OCI-LY7 (cell line): ENCODE measurements at places on chromosomes 1 and 21.

DNA sequence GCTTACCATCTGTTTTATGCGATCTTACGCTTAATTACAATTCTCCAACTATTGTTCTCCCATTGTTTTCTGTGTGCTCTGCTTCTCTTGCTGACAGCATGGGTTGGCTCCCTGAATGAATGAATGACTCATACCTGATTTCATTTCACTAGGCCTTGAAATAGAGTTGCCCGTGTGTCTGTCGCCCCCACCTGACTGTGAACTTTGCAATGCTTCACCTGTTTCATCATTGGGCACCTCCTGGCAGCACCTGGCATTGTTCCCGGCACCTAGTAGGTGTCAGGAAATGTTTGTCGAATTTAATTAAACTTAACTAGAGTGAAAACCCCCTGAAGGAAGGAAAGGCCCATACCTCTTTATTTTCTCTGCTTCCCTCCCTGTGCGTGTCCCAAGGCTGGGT, 120.5 kb upstream of the KLHDC7A start:
- no peak for DNase-seq

- no peak for DNase-seq
Measured at GRCh38 chr1:82386365-82387011, 585.8 kb downstream of the ADGRL2 start.

DNA sequence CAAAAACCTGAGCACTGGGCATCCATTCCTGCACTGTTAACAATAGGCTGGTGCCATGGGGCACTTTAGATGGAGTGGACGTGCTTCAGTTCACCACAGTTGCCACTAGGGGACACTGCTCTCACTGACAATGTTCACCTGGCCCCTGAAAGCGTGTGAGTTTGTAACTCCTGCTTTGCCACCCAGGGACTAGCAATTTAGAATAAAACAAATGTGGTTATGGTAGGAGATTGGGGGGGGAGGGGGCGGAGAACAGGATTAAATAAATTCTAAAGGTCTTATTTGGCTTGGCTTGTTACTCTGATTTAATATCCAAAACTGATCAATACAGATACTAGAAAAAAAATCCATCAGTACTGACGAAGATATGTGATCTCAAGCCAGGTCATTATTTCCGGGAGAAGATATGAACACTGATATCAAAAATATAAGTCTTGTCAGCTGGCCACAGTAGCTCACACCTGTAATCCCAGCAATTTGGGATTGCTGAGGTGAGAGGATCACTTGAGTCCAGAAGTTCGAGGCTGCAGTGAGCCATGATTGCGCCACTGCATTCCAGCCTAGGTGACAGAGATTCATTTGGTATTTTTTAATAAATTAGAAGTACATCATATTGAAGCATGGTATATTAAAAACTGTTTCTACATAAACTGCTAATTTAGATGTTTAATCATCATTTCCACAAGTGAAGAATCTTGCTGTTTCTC, 23.2 kb downstream of the INTS7 start:
- peak; percentile 74 for DNase-seq

DNA sequence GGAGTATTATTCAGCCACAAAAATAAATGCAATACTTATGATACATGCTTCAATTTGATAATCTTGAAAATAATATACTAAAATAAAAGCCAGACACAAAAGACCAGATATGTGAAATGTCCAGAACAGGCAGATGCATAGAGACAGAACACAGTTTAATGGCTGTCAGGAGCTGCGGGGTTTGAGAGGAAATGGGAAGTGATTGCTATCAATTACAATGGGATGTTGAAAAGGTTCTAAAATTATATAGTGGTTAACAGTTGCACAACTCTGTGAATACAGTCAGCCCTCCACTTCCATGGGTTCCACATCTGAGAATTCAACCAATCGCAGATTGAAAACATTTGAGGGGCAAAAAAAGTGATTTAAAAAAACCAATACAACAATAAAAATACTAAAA, 54.0 kb downstream of the LTN1 start:
- DNase-seq: no peak

GRCh38 chr21:41611966-41612606, 104.1 kb upstream of the TMPRSS2 start:
- peak; percentile 77 for DNase-seq

DNA sequence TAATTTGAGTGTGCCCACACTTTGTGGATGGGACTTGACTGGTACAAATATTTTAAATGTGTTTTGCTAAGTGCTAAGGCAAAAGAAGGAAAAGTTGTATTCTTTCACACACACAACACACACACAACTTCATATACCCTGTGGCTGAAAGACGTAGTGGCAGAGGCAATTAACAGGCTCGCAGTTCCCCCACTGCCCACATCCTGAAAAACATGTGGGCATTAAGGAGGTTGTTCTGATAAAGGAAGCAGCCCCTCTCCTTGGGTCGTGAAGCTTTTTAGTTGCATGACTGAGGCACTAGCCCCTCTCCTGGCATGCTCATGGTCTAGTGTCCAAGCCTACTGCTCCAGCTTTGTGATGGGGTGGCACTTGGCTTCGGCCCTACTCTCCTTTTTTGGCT, 14.3 kb upstream of the ADAM30 start:
- DNase-seq: no peak

GRCh38 chr1:228332797-228333738, 73.6 kb downstream of the TRIM11 start:
- DNase-seq: no peak

DNA sequence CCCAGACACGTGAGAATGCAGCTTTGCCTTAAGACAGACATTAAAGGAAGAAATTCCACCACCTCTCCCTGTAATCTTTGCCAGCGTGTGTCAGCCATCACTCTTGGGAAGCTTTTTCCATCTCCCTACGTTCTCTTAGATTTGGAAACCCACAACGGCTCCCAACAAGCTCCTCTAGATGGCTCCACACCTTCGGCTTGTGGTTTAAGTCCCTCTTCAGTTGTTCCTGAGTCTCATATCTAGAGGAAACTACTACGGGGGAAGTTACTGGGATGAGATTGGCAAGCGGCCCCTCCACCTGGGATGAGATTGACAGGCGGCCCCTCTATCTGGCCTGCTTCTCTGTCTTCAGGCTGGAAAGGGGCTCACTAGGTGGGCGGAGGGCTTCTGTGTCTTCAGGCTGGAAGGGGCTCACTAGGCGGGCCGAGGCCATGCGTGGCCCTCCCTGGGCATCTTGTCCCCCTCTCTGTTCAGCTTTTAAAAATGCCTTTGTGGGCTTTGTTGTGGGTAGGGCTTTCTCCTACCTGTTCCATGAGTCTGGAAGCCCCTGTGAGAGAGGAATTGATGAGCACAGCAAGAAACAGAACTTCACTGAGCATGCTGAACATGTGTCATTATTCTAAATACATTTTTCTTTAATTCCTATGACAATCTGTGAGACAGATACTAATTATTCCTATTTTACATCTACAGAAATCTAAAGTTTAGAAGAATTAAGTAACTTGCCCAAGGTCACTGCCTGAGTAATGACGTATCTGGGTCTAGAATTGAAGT, 670.5 kb downstream of the KIF26B start:
- no peak for DNase-seq

DNA sequence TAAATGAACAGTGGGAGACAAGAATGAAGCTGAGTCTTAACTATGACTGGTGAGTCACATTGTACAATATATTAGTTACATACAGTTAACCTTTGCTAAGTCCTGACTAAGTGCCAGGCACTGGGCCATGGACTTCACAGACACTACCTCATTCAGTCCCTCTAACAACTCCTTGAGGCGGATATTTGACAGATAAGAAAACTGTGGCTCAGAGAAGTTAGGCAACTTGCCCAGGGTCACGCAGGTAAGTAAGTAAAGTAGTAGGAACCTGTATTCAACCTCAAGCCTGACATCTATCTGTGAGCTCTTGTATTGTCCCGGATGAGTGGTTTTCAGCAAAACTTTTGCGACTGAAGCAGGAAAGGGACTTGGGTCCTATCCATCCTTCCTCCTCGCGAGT, 62.1 kb downstream of the GNG12 start:
- DNase-seq: peak; percentile 51

- no peak for DNase-seq
Measured at GRCh38 chr1:96820671-96821070, 99.1 kb downstream of the PTBP2 start.

- DNase-seq: no peak
Measured at GRCh38 chr1:83964153-83964552, 34.8 kb downstream of the TTLL7 start.

DNA sequence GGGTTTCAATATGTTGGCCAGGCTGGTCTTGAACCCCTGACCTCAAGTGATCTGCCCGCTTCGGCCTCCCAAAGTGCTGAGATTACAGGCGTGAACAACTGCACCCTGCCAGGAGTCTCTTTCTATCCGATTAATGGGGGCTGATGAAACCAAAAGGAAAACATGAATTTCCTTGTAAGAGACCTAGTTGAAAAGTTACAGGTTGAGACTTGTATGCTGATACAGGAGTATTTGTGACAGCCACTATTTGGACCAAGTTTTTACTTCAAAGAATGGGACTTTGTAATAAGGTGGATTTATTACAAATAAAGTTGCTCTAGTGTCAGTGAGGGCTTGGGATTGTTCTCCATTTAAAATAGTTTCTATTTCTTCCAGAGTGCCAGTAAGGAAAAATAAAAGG, 43.6 kb upstream of the TMEM61 start:
- DNase-seq: no peak

- DNase-seq: no peak
Measured at GRCh38 chr1:66930823-66931174, 6.0 kb downstream of the MIER1 start.

- DNase-seq: no peak
Measured at GRCh38 chr1:114517348-114517747, 6.3 kb upstream of the TRIM33 start.

DNA sequence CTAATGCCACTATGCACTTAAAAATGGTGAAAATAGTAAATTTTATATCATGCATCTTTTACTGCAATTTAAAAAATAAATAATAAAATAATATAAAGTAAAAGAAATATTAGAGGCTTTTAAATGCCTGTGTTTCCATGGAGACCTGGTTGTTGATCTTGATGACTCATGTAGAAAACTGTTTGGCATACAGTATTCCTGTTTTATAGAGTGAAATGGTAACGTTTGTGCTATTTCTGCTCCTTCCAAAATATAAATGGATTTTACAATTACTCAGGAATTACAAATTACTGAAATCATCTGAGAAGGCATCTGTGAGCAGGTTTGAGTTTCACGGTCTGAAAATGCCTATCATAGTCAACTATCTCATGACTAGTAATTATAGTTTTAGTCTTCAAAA, 98.4 kb upstream of the USP25 start:
- no peak for DNase-seq

- no peak for DNase-seq
Measured at GRCh38 chr1:166062421-166063070, 104.3 kb downstream of the FAM78B start.

DNA sequence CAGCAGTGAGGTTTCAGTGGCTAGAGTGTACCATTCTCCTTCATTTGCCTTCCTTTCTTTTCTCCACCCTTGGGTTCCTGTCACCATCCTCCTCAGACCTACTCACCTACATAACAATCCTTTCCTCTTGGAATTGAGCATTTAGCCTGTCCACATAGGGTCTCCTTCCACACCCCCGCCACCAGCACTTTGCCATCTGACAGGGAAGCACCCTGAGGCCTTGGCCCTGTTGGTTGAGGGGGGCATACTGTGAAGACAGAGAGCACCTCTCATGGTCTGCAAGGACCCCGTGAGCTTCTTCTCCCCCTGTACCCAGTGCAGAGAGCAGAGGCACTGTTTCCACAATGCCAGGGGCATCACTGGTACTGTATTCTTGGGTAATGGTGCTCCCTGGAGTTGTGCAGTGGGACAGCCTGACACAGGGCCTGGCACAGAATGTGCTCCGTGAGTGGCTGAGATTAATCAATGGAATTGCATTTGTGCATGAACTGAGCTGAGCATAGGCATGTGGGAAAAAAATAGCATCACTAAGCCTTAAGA, 14.9 kb upstream of the SLC5A9 start:
- no peak for DNase-seq

DNA sequence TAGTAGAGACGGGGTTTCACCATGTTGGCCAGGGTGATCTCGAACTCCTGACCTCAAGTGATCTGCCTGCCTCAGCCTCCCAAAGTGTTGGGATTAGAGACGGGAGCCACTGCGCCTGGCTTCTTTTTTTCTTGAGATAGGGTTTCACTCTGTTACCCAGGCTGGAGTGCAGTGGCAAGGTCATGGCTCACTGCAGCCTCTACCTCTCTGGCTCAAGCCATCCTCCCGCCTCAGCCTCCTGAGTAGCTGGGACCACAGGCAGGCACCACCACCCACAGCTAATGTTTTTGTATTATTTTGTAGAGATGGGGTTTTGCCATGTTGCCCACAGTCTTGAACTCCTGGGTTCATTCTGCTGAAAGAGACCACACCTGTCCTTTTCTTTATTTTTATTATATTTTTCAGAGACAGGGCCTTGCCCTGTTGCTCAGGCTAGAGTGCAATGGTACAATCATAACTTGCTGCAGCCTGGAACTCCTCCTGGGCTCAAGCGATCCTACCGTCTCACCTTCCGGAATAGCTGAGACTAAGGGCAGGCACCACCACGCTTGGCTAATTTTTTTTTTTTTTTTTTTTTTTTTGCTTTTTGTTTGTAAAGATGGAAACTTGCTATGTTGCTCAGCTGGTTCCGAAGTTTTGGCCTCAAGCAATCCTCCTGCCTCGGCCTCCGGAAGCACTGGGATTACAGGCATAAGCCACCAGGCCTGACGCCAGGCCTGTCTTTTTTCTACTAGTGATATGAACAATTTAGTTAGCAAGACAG, 3.1 kb downstream of the LMNA start:
- DNase-seq: no peak

GRCh38 chr1:110493059-110493699, 25.8 kb downstream of the KCNA10 start:
- DNase-seq: no peak

DNA sequence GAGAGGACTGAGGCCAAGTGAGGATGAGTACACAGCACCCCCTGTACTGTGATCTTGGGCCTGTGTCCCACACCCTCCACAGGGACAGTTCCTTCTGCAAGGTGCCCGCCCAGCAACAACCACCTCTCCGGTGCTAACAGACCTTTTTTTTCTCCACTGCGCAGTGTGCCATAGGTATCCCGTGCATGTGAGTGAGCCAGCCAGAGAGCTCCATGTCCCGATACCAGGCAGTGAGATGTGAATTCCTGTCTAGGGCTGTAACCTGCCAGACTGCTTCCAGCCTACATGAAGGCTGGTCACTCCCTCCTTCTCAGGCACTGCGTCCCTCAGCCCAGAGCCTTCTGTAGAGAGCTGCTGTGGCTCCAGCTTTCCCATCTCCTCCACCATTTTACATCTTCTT, 56.9 kb downstream of the PCBP3 start:
- DNase-seq: no peak

GRCh38 chr21:42125571-42126544, 54.7 kb downstream of the UMODL1 start:
- peak; percentile 64 for DNase-seq

DNA sequence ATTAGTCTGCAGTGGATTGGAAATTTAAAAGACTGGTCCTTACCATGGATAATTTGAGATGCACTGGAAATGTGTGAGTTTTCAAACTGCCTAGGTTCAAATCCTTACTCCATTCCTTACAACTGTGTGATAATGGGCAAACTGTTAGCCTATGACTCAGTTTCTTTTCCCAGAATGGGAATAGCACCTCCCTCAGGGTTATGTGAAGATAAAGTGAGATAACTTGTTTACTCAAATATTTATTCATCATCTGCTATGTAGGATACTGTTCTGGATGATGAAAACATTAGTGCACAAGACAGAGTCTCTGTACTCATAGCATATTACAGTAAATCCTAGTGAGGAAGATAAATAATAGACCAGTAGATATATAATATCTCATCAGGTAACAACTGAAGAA, 28.6 kb downstream of the LRIG2 start:
- DNase-seq: no peak

GRCh38 chr1:178086294-178086693, 7.6 kb upstream of the RASAL2 start:
- no peak for DNase-seq

GRCh38 chr1:222079566-222079965, 337.7 kb upstream of the DUSP10 start:
- DNase-seq: no peak
